H7 (cell line): ENCODE measurements at places on chromosomes 7 and 10.
A peak's percentile ranks its signal among the peaks of the same experiment; 100 is the strongest.

GRCh38 chr7:696426-696811, 30.1 kb upstream of the DNAAF5 start:
- DNase-seq = no peak

DNA sequence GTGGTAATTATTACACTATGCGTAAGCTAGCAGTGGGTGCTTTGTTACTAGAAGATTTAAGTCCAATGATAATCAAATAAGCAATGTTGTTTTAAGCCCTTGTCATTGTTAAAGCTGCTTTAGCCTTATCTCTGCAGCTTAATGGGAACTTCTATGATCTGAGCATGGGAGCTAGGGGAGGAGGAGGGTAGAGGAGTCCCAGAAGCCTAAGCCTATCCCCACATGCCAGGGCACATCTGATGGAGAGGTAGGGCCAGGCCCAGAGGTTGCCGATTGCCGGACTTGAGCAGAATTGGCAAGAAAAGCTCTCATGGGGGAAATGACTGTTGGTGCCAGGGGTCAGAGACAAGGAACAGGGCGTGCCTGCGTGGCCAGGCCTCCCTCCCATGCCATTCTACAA, 13.4 kb downstream of the CUBN start:
- no peak for DNase-seq

GRCh38 chr10:6843481-6843881, 263.4 kb upstream of the PRKCQ start:
- DNase-seq = no peak

- no peak for DNase-seq
Measured at GRCh38 chr7:94183289-94183749, 179.2 kb upstream of the BET1 start.

DNA sequence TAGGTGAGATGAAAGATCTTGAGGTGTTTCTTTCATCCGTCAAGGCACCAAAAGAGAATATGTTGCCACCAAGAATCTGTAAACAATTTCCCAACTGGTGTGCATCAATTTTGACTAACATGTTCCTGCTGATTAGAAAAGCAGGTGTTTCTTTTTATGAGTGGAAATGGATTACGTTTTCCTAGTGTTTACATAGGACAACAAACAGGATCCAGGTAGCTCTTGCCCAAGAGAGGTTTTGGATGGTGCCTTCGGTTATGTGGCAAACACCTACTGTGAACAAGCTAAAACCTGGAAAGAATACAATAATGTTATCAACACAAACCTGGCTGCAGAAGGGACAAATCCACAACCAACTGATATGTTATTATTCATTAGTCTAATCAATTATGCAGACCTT, 53.6 kb upstream of the WNT16 start:
- no peak for DNase-seq

DNA sequence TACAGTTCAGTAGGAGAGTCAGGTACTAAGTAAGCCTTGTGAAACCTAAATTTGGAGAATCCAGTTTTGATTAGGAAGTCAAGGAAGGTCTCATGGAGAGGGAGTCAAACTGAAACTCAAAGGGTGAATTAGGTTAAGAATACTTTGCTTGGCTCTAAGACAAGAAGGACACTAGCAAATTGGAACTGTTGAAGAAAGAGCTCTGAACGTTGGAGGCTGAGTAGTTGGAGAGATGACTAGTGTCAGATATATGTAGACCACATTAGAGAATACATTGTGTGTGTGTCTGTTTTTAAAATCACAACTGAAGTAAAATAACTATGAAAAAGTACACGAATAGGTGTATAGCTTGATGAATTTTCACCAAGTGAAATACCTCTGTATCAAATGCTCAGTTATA, 6.3 kb downstream of the VPS26A start:
- DNase-seq = no peak

DNA sequence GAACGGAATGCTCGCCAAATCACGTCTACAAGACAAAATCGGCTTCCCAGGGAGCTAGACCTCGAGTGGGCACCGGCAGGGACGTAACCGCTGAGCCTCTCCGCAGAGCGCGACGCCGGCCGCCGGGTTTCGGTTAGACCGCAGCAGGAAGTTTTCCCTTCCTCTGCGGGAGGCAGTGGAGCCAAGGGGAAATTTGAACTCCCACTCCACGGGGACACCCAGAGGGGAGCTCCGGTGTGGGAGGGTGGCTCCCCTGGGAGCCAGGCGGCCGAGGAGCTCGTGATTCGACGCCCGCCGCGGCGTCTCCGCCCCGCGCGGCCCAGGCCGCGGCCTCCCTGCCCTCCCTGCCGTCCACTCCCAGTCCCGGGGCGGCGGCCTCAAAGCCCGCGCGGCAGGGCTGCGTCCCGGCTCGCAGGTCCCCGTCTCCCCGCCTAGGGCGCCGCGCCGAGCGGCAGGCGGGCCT, 426 bp downstream of the SYPL1 start:
- peak; percentile 84 for DNase-seq

DNA sequence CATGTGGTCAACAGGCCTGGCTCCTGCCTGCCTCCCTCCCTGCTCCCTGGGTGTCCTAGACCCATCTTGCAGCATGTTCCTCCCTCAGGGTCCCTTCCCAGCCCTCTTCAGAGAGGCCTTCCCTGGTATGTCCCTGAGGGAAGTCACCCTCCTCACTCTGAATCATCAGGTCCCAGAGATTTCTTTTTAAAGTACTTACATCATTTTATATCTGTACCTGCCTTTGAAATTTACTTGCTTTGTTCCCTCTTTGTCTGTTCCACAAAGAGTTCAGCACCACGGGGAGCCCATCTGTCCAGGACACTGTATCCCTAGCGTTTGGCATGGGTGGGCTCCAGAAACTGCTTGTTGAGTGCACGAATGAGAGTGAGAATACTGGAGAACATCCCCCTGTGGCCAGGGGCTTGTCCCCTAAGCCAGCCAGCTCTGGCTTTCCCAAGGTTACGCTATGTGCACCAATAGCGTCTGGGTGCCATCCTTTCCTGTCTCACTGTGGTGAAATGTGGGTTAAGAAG, 50.6 kb upstream of the IGFBP3 start:
- peak; percentile 19 for DNase-seq

DNA sequence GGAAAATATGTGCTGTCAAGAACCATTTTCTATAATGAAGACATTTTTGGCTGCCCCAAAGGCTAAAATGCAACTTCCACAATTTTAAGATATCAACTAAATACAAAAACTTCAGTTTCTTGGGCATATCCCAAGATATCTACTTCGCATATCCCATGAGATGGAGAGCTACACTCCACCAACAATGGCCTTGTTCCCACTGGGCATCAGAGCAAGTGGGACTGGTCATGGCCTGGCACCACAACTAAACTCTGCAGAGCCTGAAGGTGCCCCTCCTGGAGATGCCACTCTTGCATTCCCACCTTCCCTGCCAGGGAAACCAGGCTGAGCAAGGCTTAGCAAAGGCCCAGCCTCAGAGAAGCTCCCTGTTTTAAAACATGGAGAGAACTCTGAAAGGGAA, 75.8 kb upstream of the LRRC17 start:
- no peak for DNase-seq

DNA sequence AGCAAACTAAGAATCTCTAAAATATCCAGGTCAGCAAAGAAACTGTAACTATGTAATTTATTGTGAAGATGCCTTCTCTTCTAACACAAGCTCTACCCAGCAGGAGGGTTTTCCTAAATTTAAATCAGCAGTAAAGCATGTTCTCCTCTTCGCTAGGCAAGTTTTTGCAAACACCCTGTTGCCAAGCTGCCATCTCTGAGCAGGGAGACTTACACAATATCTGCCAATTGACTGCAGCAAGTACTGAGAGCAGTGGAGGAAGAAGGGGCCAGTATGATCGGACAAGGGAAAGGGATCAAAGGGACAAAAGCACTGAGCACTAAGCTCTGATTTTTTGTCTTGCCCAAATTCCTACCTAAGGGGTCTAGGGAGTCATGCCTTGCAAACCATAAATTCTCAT, 16.0 kb upstream of the LANCL2 start:
- DNase-seq = no peak

GRCh38 chr7:54757711-54758110, 1.3 kb downstream of the SEC61G start:
- no peak for DNase-seq

DNA sequence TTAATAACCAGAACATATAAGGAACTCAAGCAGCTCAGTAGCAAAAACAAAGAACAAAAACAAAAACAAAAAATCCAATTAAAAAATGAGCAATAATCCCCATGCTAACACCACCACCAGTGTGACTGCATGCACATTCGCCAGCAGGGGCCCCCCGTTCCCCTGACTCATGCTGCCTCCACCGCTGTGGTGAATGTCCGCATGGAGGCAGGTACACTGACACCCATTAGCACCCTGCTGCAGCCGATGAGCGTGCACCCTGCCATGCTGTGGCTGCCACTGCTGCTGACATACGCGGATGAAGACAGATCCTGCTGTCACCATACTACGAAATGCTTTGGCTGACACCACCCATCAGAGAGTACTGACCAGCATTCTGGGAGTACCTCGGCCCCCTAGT, 321.6 kb upstream of the LRRTM3 start:
- DNase-seq = no peak

- no peak for DNase-seq
Measured at GRCh38 chr10:26790221-26790995, 70.3 kb downstream of the ABI1 start.

DNA sequence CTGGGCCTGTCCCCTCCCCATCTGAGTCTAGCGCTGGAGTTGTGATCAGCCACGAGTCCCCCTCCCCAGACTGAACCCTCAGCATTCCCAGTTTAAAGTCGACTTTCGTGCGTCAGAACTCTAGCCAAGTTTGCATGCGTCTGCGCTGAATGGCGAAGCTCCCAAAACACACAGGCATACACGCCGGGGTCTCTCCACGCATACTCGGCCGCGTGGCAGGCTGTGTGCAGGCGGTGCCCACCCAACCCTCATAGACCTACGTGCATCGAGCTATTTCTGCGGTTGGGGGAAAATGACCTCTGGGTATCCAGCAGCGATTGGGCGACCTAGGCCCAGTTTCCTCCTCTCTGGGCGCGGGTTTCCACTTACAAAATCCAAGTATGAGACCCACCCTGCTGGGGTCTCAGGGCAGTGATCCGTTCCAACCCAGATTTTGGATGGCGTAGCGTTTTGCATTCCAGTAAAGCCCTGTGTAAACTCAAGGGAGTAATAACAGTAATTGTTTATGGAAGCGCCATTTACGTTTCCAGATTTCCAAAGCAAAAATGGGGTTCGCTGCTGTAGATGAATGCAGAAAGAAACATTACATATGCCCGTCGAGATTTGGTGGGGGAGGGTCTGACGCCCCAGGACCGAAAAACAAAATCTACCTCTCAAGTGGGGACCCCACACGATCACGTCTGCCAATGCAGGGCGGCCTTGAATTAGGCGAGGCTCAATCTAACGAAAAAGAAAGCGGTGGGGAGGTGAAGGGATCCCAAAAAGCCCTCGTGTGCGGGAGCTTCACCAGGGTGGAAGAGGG, 2.0 kb upstream of the HMX3 start:
- no peak for DNase-seq

DNA sequence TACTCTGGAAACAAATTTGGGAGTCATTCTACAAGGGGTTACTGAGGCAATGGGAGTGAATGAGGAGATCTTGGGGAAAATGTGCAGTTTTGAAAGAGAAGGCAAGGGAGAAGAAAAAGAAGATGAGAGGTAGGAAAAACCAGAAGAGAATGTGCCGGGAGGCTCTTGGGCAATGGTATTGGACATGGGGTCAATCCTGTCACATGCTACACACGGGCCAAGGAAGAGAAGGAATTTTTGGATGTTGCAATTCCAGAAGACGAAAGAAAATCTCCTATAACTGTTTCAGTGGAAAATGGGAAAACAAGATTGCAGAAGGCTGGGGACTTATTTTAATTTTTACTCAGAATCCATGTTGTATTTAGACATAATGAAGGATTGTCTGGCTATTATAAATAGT, 615.0 kb downstream of the PHTF2 start:
- DNase-seq = no peak

GRCh38 chr7:111953611-111954010, 252.6 kb downstream of the DOCK4 start:
- DNase-seq = peak; percentile 10

DNA sequence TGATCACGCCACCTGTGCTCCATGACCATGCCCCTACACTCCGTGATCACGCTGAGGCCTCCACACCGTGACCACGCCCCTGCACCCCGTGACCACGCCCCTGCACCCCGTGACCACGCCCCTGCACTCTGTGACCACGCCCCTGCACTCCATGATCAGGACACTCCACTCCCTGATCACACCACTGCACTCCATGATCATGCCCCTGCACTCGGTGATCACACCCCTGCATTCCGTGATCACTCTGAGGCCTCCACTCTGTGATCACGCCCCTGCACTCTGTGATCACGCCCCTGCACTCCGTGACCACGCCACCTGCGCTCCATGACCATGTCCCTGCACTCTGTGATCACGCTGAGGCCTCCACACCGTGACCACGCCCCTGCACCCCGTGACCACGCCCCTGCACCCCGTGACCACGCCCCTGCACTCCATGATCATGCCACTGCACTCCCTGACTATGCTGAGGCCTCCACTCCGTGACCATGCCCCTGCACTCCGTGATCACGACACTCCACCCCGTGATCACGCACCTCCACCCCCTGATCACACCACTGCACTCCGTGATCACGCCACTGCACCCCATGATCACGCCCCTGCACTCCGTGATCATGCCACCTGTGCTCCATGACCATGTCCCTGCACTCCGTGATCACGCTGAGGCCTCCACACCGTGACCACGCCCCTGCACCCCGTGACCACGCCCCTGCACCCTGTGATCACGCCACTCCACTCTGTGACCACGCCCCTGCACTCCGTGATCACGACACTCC, 27.7 kb downstream of the STK32C start:
- no peak for DNase-seq

- DNase-seq = no peak
Measured at GRCh38 chr10:98919899-98920298, 315.8 kb downstream of the HPSE2 start.

DNA sequence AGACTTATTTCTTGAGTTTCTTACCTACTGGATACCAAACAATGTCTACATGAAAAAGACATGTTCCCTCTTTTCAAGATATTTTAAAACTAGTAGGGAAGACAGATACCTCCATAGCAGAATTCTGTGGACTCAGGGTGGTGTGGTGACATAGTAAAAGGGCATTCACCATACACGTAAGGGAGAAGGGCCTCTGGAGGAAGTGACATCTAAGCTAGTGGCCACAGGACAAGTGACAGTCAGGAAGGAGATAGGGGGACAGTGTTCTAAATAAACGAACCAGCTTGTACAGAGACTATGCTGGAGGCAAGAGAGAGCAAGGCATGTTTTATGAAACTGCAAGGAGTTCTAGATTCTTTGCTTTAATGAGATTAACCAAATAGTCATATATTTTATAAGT, 321.7 kb upstream of the LRGUK start:
- DNase-seq = no peak

- no peak for DNase-seq
Measured at GRCh38 chr10:60906411-60906810, 37.6 kb downstream of the RHOBTB1 start.

DNA sequence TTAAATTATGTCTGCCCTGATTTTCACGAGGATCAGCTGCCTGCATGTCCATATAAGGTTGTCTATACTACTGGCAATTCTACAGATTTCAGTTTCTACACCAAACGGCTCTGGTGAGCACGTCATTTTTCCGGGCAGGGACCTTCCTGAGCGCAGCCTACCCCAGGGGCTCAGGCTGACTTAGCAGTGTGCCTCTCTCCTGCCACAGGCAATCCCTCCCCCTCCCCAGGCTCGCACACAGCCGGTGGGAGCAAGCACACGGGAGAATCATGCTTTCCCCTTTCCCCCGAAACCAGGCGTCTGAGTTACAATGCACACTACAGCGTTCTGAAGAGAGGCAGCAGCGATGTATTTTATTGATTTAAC, 1.7 kb downstream of the KLF6 start:
- DNase-seq = peak; percentile 78
